ENCODE measurements at places on chromosomes 7 and 10.

DNA sequence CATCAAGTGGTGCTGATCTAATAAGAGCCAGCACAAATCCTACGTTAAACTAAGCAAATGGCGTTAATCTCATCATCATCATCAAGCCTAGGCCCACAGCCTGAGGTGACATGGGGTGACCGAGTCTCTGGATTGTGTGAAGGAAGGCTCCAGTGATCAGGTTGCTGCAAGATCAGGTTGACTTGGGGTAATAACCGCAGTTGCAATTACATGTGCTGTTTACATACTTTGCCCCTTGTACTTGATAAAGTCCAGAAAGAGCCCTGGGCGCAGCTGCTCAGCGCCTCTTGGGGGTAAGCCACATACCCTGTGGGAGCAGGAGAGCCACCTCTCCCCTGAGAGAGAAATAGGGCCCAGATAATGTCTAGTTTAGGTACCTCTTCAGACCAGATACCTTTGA is 228.1 kb downstream of the WDR11 start:
- no peak for DNase-seq

GRCh38 chr10:29841724-29842649 is 207.2 kb upstream of the SVIL start:
- no peak for DNase-seq

DNA sequence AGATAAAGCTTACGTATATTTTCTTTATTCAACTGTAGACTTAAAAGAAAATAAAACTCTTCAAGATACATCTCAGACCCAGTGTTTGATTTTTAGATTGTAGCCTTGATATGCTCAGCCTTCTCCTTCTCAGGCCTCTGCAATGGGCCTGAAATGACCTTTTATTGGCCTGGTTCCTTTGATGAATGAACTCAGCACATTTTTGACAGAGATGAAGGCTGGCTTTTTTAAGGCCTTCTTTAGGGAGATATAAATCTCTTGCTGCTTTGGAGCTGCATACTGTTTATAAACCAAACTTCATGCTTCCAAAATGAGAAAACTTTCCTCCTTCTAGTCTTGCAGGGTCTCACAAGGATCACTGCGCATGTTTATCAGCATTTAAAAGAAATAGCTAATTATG is 1049.8 kb downstream of the LRMDA start:
- no peak for DNase-seq

- DNase-seq = no peak
Measured at GRCh38 chr10:45006276-45007030, 5.7 kb downstream of the ZNF22 start.

GRCh38 chr10:61847640-61848039 is 53.9 kb upstream of the ARID5B start:
- no peak for DNase-seq

- no peak for DNase-seq
Measured at GRCh38 chr7:43562383-43562782, 20.5 kb upstream of the STK17A start.

GRCh38 chr7:2076649-2077064 is 156.1 kb downstream of the MAD1L1 start:
- DNase-seq = no peak

DNA sequence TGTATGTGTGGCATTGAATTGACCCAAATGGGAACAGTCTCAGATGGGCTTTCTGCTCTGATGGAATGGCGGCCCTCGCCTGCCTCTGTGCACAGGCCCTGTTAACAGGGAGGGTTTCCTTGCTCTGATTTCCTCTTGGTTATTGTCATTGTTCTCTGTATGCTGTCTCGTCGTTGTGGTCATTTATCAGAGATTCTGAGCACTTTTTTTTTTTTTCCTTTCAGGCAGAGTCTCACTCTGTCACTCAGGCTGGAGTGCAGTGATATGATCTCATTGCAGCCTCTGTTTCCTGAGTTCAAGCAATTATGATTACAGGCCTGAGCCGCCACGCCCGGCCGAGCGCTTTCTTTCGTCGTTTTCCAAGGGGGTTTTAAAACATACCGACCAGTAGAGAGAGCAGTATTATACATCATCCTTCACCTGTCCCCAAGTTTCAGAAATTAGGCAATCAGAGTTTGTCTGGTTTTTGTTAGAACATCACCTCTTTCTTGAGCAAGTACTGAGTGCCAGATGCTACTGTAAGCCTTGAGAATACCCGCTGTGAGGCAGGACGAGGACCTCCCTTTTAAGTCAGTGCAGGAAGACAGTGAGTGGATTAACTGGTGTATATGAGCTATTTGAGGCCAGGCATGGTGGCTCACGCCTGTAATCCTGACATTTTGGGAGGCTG is 6.5 kb downstream of the CHST12 start:
- DNase-seq = no peak

DNA sequence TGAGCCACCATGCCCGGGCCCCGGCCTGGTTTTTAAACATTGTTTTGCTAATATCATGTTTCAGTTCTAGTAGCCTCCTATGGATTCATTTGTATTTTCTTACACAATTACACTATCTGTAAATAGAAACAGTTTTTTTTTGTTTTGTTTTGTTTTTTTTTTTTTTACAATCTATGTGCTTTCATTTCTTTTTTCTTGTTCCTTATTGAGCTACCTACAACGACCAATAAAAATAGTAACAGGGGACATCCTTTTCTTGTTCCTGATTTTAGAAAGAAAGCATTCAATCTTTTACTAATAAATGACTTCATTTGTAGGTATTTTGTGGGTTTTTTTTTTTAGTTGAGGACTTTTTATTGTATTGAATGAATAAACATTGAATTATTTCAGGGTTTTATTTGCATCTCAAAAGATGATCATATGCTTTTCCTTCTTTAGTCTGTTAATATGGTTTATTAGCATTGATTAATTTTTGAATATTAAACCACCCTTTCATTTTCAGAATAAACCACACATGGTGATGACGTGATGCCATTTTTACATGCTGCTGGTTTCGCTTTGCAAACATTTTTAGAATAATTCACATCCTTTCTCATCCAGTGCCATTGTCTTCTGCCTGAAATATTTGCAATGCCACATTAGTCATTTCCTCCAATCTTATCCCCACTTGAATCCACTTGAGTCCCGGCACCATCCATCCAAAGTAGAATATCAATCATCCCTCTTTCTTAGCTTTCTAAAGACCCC is 18.1 kb upstream of the AKR1E2 start:
- DNase-seq = no peak

DNA sequence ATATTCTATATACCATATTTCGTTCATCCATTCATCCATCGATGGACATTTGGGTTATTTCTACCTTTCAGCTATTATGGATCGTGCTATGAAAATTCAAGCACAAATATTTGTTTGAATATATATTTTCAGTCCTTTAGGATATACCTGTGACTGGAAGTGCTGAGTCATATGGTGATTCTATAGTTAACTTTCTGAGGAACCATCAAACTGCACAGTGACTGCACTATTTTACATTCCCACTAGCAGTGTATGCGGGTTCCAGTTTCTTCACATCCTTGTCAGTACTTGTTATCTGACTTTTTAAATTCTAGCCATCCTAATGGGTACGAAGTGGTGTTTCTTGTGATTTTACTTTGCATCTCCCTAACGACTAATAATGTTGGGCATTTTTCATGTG is 104.0 kb downstream of the MAPK8 start:
- no peak for DNase-seq

GRCh38 chr10:114545071-114545470 is 113.0 kb downstream of the ABLIM1 start:
- no peak for DNase-seq

DNA sequence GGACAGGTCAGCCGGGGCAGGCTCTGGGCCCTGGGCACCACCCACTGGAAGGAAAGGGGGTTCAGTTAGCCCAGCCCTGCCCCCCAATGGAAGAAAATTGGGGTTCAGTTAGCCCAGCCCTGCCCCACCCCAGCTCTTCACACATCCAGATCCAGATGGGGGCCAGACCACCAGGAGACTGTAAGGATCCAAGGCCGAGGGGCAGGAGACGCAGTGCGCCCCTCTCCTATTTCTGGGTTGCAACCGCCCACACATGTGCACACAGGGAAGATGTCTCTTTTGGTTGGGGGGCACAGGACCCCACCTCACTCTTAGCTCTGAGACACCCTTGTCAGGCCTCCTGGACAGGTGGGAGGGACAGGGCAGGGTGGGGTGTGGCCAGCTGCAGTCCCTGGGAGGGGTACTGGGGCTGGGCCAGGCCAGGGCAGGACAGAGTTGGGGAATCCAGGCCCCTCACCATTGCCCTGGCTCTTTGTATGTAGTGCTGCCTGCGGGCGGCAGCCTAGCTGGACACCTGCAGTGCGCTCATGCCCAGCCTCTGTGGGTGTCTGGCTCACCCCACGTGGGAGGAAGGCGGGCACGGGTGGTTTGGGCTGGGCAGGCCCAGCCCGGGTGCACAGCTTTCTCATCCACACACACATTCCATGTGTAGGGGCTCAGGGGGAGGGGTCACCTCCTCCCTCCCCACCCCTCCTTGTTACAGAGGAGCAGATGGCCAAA is 141.2 kb downstream of the LHPP start:
- no peak for DNase-seq

DNA sequence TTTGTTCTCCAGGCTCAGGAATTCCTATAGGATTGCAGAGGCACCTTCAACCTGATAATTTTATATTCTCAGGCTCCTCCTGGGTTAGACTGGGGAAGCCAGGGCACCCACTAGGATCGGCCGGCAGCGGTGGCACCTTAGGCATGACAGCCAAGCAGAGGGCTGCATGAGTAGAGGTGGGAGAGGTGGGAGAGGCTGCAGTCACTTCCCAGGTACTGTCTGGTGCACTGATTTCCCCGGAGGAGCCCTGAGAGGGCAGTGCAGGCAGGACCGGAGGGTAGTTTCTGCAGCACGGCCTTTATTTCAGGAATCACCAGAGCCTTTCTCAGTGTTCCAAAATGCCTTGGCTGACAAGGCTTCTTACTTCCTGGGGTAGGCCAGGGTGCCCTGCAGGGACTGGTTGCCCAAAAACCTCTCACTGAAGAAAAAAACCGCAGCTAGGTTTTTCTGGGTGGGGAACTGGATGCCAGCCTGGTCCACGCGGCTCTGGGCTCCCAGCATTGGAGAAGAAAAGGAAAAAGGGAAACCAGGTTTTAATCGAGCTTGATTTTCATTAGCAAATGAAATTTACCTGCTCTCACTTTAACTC is 3.6 kb upstream of the HOXA13 start:
- no peak for DNase-seq

DNA sequence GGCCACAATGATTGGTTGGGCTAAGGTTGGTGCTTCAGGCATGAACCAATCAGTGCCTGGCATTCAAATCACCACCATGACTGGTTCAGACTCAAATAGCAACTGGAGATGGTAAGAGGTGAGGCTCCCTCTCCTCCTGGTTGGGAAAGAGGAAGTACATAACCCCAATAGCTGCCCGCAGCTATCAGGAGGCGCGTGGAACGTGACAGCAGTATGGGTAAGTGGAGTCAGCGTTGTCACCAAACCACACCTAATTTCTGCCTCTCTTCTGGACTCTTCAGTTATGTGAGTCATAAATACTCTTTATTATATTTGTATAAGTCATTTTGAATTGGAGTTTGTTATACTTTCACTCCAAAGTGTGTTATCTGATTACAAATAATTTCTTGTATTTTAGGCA is 17.9 kb upstream of the ITGA8 start:
- no peak for DNase-seq

DNA sequence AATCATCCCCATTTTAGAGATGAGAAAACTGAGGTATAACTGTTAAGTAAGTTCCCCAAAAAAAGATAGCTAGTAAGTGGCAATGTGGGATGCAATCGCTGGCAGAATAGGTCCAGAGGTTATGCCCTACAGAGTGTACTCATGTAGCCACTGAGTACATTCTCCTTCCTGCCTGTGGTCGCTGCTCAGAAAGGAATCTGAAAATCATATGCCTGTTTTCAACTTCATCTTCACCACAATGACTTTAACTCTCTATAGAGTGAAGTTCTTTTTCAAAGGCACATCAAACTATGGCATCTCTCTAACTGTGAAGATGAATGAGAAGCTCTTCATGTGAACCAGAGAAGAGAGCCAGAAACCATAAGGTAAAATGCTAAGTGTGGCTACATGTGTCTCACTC is 162.2 kb upstream of the SLC25A13 start:
- DNase-seq = no peak

- no peak for DNase-seq
Measured at GRCh38 chr10:110804376-110804775, 67.4 kb upstream of the PDCD4 start.

GRCh38 chr10:9510626-9511025 is 1456.1 kb downstream of the GATA3 start:
- DNase-seq = no peak

DNA sequence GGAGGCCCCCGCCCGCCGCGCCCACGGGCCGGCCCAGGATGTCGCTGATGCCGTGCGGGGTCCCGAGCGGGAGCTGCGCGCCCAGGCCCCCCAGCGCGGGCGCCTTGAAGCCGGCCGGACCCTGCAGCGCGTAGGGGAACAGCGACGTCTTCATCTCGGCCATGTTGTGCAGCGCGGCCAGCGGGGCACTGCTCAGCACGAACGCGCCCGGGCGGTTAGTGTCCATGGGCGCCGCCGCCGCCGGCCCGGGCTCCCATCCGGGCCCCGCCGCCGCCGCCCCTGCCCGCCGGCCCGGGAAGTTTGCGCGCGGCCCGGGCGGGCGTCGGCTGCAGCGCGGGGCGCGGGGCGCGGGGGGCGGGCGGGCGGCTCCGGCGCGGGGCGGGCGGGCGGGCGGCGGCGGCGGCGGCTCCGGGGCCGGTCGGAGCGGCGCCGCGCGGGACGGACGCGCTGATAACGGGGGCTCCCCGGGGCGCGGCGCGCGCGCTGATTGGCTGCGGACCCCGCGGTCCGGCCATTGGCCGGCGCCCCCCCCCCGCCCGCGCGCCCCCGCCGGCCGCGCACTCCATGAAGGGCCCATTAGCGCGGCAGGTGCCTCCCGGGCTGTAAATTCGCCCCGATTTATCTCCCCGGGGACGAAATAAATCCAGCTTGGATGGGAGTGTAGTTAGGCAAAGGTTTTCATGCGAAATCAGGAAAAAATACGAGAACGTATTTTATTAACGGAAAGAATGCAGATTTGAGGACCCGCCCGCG is at the start of gene NKX6-2:
Gene NKX6-2, minus strand, starts transcription at position 425 of the 753 bp plus-strand sequence. Its CDS starts 199 bp downstream, at position 226.
- DNase-seq = no peak

DNA sequence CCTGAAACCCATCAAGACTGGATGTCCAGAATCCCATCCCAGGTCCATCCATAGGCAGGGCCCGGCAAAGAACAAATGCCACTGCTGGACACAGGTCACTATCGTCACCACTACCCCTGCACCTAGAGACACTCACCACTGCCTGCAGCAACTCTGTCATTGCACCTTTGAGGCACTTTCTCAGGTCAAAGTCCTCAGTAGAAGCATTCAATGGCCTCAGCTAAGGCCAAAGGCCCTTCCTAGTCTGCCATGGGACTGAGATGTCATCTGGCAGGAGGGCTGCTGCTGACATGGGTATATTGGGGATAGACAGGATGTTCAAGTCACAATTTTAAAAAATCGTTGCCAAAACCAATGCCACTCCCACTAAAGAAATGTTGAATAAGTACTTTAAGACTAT is 58.7 kb downstream of the GPAM start:
- DNase-seq = no peak

- no peak for DNase-seq
Measured at GRCh38 chr7:92799446-92800211, 36.7 kb downstream of the CDK6 start.

- DNase-seq = no peak
Measured at GRCh38 chr7:23347682-23348180, 48.6 kb downstream of the MALSU1 start.

GRCh38 chr7:150586785-150587152 is 19.6 kb downstream of the GIMAP4 start:
- DNase-seq = no peak

GRCh38 chr10:17041626-17042520 is 87.7 kb downstream of the CUBN start:
- no peak for DNase-seq

- DNase-seq = no peak
Measured at GRCh38 chr10:118977835-118978234, 51.7 kb upstream of the NANOS1 start.

Data from omental fat pad (tissue), 4 donors.